ENCODE measurements at places on chromosomes 7 and 10. TPM values are rescaled to one million over a fixed set of nuclear protein-coding genes. Genes with fewer than 3 reads are reported as not detected.

The NAT16 gene
- not detected for total RNA-seq

The BAIAP2L1 gene
- 1.7 TPM for total RNA-seq

The PTER gene
- 7.5 TPM for total RNA-seq

The OR2A1 gene
- total RNA-seq = not detected

The APBB1IP gene
- total RNA-seq = 1.4 TPM

The PALD1 gene
- total RNA-seq = 8.5 TPM

The SRGN gene
- 124 TPM for total RNA-seq

The IFIT1 gene
- 10.6 TPM for total RNA-seq

The PTPRE gene
- total RNA-seq = 23.5 TPM

The SKIDA1 gene
- total RNA-seq = 2.6 TPM

The SFTPA2 gene
- total RNA-seq = not detected

The TRIM50 gene
- not detected for total RNA-seq

DNA sequence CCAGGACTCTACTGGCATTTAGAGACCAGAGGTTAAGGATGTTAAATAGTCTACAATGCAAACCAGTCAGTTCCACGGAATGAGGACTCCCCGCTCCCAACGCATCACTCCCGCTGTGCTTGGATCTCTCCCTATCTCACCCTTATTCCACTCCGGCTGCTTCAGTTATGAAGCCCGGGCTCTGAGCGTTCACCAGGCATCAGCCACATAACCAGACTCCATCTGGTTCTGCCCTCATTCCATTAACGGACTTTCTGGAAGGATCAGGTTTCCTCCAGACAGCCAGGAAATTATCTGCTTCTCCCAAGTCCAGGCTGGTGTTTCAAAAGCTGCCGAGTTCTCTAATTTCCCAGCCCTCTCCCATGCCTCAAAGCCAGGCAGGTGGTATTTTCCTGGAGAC is 499.3 kb downstream of the GLRX3 start:
- no peak for DNase-seq

DNA sequence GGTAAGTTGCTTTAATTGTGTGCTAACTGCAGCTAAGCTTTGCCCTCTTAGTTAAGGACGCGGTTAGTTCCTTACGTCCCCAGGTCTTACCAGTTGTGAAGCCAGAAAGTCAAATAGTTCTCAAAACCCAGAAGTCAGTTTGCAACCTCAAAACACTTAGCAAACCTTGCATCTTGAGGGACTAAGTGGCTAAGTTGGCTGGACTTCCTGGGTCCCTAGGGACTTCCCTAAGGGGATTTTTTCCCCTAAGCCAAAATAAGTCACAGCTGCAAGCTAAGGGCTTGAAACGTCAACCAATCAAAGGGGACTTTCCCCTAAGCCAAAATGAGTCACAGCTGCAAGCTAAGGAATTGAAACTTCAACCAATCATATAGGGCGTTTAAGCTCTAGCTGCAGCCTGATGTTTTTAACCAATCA is 36.2 kb upstream of the HECW1 start:
- DNase-seq = no peak

DNA sequence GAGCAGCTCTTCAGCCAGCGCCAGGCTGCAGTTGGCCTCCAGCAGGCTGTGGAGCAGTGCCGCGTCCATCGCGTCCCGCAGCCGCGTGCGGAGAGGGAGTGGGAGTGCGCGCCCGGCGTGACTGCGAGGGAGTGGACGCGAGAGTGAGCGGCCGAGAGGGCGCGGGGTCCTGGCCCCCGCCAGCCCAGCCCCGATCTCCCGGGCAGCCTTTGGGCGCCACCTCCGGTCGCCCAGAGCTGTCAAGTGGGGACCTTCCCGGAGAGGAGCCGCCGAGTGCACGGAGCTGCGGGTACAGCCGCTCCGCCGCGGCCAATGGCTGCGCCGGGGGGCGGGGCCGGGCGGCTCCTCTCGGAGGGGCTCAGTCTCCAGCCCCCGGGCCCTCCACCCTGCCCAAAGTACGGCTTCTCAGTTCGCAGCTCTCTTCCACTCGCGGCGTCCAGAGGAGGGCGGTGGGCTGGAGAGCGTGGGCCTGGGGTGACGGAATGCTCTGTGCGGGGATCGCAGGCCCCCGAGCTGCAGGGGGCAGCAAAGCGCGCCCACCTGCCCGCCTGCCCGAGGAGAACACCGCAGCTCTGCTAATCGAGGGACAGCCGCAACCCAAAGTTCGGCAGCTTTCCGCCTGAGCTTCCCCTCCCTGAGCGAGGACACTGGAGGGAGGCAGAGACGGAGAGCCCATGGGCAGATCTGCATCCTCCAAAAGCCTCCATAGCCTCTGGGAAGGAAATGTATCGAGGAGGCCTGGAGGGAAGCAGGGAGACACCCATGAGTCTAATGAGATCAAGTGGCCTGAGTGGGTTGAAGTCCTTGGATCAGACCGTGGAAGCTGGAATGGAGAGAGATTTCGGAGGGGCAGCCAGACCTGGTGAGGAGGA is at the start of gene CRHR2:
CRHR2 (minus strand) TSS at position 245 of the 872 bp plus-strand sequence; CDS start at position 69, 176 bp downstream.
- DNase-seq = no peak

- DNase-seq = no peak
These were observed 15.7 kb upstream of the ZNF467 start for GRCh38 chr7:149789101-149789500.

GRCh38 chr10:30489346-30489745 is 55.4 kb downstream of the MAP3K8 start:
- DNase-seq = no peak

- DNase-seq = no peak
These were observed 42.8 kb upstream of the SLC13A1 start for GRCh38 chr7:123242467-123243092.

DNA sequence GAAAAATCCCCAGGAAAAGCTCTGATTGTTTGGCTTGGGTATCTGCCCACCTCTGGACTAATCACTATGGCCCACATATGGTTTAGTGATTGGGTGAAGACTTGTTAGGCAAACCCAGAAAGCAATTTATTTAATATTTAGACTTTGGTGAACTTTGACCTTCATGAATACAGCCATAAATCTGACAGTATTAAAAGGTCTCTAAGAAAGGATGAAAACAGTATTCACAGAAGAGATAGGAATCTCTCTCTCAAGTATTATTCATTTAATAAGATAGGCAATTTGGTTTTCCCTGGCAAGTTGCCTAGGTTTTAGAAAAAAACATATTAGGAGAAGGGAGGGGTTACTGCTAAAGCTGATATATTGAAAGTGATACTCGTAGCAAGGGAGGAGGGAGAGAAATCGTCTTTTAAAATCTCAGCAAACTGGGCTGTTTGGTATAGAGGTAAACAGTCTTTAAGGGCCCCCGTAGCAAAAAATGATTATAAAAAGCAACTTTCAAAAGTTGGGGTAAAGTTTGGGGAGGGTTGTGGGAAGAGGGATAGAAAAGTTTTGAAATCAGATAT is 57.1 kb downstream of the LSMEM1 start:
- DNase-seq = no peak

DNA sequence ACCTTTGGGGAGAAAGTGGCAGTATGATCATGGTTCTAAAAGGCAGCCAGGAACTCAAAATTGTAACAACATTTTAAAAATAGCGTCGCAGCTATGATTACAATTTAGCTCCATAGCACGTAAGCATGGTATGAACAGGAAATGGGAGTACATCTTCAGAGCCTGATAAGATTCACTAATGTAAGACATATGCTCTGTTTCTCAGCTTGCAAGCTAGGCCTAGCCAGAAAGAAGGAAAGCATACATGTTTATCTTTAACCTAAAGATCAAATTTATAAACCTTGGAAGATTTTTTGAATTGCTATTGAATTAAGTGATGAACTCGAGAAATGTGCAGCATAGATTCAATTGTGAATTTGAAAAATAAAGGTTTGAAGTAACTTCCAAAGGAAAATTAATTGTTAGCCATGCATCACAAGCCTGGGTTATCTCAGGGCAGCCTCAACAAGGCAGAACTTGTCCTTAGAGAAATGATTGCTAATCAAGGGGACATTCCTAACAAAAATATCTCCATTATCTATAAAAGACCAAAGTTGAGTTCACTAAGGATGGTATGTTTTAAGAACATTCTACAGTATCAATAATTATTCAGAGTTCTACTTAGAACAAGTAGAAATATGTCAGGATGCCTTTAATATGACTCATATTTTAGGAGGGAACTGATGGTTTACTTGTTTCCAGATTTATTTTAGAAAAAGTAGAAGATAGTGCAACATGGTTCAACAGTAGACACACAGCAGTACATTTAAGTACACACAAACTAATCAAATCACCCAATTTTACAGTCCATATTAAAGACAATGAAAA is 38.8 kb upstream of the SEPTIN7 start:
- DNase-seq = no peak

GRCh38 chr10:121373411-121373810 is 224.8 kb downstream of the FGFR2 start:
- no peak for DNase-seq

- no peak for DNase-seq
These were observed 144.7 kb upstream of the SEMA3A start for GRCh38 chr7:84339306-84339705.

DNA sequence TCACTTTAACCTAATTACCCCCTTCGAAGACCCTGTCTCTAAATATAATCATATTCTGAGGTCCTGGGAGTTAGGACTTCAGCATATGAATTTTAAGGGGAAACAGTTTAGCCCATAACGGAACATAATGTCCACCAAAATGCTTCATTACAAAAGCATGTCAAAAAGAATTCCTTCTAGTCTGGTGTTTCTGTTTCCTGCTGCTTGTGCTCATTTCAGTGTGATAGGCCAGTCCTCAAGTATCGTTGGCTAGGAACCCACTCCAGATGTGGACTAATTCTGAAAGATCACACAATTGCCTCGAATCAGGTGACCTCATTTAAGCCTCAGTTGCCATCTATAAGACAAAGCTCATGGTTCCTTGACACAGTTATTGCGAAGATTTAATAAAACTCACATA is 29.6 kb downstream of the INPP5F start:
- DNase-seq = no peak

- DNase-seq = peak; percentile 66
These were observed 267.0 kb downstream of the FRMD4A start for GRCh38 chr10:14063531-14064285.

DNA sequence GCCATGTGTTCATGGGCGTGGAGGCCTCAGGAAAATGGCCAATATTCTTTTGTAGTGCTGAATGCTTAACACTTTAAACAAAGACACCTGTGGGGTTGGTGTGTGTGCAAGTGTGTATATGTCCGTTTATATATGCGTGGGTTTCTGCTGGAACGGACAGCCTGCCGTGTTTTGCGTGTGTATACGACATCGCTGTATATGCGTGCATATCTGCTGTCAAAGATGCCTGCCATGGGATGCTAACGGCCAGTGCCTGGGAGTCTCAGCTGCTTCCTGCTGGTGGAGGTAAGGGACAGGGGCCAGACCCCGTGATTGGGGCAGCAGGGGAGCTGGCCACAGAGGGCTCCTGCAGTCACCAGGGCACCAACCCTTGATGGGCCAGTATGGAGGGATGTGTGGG is 216.3 kb upstream of the SHH start:
- DNase-seq = peak; percentile 50

- DNase-seq = no peak
These were observed 25.2 kb upstream of the ITGB1 start for GRCh38 chr10:32982911-32983909.

DNA sequence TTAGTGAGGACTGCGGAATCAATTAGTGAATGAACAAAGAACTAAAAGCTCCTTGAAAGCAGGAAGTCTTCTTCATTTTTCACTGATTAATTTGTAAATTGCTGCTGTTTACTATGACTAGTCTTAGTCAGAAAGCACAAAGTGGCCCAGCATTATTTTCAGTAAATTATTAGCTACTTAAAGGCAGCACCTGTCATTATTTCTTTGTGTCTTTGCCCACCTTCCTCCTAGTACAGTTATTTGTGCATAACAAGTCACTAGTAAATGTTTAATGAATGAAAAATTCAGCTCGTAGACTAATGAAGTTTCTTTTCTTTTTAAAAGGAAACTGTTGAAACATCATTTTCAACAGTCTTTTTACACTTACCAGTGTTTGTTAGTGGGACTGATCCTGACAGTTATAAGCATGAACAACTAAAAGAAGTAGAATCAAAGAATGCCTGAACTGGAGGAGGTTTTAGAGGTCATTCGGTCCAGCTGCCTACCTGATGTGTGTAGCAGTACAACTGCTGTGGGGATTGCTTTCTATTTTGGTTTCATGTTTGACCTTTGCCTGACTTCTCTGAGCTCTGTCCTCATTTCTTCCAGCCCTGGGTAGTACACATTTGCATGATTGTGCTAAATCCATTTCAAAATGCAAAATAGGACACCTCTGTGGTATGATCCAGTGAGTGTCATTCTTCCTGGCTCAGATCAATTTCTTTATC is 140.0 kb upstream of the PHYHIPL start:
- no peak for DNase-seq

GRCh38 chr7:113071465-113071864 is 15.2 kb downstream of the GPR85 start:
- no peak for DNase-seq

DNA sequence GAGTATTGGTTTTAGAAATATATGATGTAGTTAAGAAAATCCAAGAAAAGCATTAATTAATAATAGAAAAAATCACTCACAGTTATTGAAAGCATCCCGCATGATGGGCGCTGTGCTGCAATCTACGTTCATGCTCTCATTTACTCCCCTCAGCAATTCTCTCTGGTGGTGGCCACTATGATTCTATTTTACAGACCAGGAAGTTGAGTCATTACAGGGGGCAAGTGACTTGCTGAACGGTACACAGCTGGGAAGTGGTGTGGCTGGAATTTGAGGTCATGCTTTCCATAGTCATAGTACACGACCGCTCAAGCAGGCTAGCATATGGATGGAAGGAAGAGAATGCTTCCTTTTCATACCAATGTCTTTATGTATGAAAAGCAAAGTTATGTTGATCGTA is 117.4 kb downstream of the TES start:
- DNase-seq = no peak

DNA sequence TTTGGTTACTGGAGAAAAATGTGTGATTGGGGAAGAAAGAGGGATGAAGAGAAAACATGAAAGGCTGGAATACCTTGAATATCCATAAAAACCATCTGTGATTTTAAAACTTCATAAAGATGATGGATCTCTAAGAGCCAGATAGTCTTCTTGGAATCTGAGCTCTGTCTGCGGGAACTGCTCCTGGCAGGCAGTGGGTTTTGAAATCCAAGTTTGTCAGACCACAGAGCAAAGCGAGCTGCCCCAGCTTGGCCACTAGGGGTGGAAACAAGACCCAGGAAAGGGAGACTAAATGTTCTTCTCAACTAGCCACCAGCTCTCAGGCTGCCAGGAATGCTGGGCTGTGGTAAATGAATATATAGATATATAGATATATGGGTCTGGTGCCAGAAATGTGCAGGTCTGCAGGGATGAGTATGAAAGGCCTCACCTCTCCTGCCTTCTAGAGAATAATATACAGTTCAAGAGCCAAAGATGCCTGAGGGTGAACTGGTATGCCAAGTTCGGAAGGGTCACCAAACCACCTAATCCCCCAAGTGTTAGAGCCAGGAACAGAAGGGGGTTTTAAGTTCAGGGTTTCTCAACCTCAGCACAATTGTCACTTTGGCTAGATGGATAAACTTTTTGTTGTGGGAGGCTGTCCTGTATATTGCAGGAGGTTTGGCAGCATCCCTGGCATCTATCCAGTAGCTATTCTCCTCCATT is 208.8 kb downstream of the KCNMA1 start:
- peak; percentile 64 for DNase-seq

- no peak for DNase-seq
These were observed 1.6 kb upstream of the CRPPA start for GRCh38 chr7:16422917-16423316.

Measured in right atrium auricular region (tissue), 2 donors.